ENCODE measurements at places on chromosomes 2 and 18.
A peak's percentile ranks its signal among the peaks of the same experiment; 100 is the strongest.

GRCh38 chr2:70505613-70506391, 47.8 kb downstream of the TGFA start:
- DNase-seq: no peak

- no peak for DNase-seq
Observed at GRCh38 chr2:166127217-166128155, at the start of gene SCN1A. Gene SCN1A, minus strand, starts transcription at chr2:166128020. Its CDS starts 54,399 bp downstream, at chr2:166073621.

GRCh38 chr18:59718108-59718463, 20.9 kb upstream of the CCBE1 start:
- no peak for DNase-seq

- DNase-seq: no peak
Observed at GRCh38 chr2:232276084-232276732, 102.3 kb upstream of the ALPP start.

- DNase-seq: no peak
Observed at GRCh38 chr2:195646424-195646823, 10.6 kb upstream of the SLC39A10 start.

- no peak for DNase-seq
Observed at GRCh38 chr2:45984366-45984765, 312.8 kb upstream of the EPAS1 start.

DNA sequence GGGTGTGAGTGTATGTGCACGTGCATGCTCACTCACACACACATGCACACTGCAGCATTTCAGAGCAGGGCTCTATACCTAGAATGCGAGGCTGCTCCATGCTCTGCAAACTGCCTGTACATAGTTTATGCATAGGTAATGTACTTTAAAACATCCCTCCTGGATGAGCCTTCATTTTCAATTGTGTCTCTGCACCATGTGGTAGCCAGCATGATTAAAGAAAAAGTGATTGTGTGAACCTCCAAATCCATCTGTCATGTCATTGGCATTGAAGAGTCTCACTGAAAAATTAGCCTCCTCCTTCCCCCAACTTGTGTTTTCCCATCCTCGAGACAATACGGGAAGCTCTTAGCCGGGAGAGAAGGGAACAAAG, 120.9 kb upstream of the SPATS2L start:
- DNase-seq: no peak

GRCh38 chr18:9104244-9104901, 1.9 kb downstream of the NDUFV2 start:
- DNase-seq: no peak

DNA sequence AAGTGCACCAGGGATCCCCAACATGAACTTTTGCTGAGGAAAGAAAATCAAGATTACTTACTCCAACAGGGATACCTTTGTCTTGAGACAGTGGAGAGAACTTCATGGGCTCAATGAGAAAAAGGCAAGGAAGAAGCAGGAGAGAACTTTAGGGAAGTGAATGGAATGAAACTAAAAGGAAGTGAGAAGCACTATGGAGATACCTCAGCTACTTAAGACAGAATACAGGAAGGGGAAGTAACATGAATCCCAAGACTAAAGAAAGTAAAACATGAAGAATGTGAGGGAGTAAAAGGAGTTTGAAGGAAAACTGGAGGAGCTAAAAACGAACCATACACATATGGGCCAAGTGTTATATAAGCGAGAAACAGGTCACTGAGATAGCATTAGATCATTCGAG, 32.4 kb upstream of the ACTR3 start:
- peak; percentile 36 for DNase-seq

DNA sequence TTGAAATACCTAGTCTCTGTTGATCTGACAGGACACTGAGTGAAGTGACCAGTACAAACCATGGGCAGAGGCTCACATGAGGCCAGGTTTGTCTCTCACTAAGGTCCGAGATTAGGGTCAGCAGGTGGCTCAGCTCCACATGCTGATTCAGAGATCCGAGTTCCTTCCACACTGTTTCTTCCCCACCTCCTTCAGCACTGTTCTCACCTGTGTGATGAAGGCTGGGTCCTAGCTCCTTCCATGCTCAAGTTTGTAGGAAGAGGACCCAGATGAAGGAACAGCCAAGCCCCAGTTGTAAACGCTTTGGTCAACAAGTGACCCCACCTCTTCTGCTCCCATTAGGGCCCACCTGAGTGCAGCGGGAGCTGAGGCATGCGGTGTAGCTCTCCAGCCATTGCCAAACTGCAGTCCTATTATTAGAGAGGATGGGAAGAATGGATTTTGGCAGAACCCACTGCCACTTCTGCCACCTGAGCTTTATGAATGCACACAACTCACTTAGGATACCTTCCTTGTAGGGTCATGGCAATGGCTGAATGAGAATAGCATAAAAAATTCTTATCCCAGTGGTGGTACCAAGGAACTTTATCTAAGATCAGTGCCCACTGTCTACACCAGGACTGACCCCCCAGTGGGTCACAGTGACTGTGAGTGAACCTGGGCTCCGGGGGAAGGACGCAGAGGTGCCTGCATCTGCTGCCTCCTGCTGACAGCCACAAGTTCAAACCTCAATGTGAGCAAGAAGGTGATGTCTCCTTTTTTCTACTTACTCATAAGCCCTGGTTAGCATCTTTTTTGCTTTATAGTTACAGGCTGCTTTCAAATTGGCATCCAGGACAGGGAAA, 324.8 kb upstream of the HS6ST1 start:
- no peak for DNase-seq

DNA sequence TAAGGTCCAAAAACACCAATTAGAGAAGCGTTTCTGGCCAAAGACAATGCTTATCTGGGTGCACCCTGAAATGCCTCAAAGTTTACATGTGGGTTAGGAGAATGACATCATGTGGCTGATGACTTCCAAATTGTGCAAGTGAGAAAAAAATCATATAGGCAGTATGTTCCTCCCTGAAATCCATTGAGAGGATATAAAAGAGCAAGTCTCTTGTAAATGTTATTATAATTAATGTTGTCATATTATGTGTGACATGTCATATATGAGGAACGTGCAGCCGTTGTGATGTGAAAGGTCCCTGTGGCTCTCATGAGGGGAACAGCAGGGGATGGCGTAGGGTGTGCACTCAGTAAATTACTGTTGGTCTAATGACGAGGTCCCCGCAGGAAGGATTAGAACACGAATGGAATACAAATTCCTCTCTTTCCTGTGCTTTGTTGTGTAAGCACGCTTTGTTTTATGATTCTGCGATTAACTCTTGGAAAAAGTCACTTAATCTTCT, 290.8 kb downstream of the PRKCE start:
- DNase-seq: no peak

DNA sequence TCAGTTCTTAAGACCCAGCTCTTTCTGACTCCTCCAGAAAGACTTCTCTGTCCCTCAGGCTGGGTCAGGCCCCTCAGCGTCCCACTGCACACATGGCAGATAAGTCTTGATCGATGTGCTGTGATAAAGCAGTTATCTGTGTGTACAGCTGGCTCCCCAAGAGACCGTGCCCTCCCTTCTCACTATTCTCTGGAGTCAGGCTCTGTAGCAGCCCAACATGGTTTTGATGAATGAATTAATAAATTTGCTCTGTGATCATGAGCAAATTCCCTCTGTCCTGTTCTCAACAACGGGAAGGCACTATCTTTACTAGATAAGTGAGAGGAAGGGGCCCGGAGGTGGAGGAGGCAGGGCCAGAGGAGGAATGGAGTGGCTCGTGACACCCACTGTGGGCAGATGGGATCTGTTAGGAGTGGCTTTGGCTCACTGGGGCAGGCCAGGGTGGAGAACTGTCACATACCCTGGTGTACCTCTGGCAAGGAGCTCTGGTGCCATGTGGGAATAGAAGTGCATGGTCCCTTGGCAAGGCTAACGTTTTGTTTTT, 48.3 kb downstream of the ZFP36L2 start:
- DNase-seq: no peak

- DNase-seq: no peak
Observed at GRCh38 chr2:200494048-200494447, 15.8 kb downstream of the KCTD18 start.

GRCh38 chr2:143160732-143161707, 31.8 kb downstream of the ARHGAP15 start:
- no peak for DNase-seq

All from SIG-M5 (cell line).